ENCODE measurements at places on chromosomes 7 and 10. TPM values are rescaled to one million over a fixed set of nuclear protein-coding genes. Genes with fewer than 3 reads are reported as not detected.

GRCh38 chr10:19930936-19931893, 115.0 kb downstream of the PLXDC2 start:
- H3K4me1 ChIP-seq: no peaks in the 10 kb centered on the region
- H3K4me3 ChIP-seq: no peak overlapping the region
- no peak overlapping the region for H3K27ac ChIP-seq
- H3K27me3 ChIP-seq: no peaks in the 10 kb centered on the region

UTF1 gene
- total RNA-seq: 0.19 TPM

CYP26C1 gene
- 0.07 TPM for total RNA-seq

SLC26A3 gene
- not detected for total RNA-seq

GRCh38 chr10:122213766-122214165, 57.3 kb upstream of the BTBD16 start:
- no peaks in the 10 kb centered on the region for H3K36me3 ChIP-seq
- no peaks in the 10 kb centered on the region for H3K4me1 ChIP-seq
- H3K4me3 ChIP-seq: no peak overlapping the region
- no peak overlapping the region for H3K27ac ChIP-seq
- no peaks in the 10 kb centered on the region for H3K27me3 ChIP-seq

Data from activated CD4-positive, alpha-beta T cell treated with anti-CD3 and anti-CD28 coated beads, Interleukin-2, amount 10 ng/mL, durations not matched to agents 24 days and 14 days (primary cell).